CD4-positive, alpha-beta T cell treated with Interleukin-17A for 4 hours (primary cell): ENCODE measurements at places on chromosomes 5 and 9.

DNA sequence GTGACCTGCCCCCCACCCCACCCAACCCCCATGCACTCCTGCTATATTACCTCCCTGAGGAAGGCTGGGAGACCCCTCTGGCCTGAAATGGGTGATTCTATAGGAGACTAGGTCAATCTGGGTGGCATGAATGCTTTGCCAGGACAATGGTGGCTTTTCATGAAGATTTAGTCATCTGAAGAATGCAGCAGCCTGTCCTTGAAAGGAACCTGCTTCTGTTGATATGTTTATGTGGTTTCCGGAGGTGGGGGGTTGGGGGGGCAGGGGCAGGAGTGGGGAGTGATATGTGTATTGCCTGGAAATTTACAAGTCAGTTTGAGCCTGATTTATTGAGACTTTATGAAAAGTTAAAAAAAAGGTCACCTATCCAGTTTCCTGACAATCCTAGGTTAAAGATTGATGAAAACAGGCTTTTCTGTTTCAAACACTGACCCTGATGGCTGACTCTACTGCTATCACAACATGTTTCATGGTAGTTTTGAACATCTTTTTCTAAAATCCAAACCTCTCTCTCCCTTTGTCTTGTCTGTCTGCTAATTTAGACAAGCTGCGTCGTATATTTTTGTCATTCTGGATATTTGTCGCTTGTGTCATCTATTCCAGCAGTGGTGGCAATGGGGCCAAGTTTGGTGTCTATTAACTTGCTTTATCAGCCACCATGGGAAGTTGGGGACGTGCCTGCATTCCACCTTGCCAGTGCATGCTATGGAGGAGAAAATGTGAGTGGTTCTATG lies 153.7 kb upstream of the EGFLAM start:
- DNase-seq, result no peak

GRCh38 chr9:91160599-91161464 lies 200.9 kb downstream of the AUH start:
- no peak for DNase-seq

DNA sequence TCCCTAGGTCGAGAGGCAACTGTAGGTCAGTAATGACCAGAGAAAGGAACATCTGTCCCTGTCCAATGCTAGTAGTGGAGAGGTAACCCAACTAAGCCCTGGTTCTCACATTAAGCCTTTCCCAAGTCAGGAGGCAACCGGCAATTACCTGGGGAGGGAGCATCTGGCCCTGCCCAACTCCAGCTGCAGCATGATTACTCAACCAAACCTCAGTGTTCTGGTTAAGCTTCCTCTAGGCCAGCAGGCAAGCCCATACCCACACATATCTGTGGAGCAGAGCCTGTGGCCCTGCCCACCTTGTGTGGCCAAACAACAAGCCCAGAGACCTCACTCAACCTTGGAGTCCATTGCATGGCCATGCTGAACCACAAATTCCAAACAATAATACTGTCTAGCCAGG lies 220.8 kb upstream of the SLC24A2 start:
- DNase-seq, result no peak

DNA sequence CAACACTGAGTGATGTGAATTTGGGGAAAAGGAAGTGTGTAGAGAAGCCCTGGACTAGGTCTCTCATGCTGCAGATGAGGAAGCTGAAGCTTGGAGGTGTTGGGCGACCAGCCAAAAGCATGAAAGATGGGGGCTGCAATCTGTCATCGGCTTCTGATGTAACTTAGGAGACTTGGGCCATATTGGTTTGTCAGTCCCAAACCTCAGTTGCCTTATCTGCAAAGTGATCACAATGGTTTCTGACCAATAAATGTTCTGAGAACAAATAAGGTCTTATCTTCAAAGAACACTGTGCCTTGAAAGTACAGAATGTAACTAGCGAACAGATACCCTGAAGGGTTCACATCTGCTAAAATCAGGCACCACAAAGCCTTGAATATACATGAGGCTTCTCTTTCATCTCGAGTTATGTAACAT lies 198.4 kb upstream of the NR3C1 start:
- DNase-seq, result no peak

GRCh38 chr5:122638581-122638980 lies 136.3 kb upstream of the SNX2 start:
- no peak for DNase-seq

DNA sequence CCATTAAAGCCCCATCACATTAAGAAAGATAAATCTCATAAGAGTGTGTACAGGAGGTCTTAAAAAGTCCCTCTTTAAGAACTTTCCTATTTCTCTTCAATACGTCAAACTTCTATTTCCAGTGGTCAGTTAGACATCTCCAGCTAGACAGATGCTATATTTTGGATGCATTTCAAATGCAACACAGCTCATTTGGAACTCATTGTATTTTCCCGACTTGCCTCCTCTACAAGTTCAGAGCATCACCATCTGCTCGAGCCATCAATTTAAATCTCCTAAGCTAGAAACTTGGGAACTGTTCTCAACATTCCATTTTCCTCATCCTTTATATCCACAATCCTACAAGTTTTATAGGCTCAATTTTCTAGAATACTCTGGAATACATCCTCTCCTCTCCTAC lies 3.2 kb upstream of the UHRF2 start:
- DNase-seq, result no peak

DNA sequence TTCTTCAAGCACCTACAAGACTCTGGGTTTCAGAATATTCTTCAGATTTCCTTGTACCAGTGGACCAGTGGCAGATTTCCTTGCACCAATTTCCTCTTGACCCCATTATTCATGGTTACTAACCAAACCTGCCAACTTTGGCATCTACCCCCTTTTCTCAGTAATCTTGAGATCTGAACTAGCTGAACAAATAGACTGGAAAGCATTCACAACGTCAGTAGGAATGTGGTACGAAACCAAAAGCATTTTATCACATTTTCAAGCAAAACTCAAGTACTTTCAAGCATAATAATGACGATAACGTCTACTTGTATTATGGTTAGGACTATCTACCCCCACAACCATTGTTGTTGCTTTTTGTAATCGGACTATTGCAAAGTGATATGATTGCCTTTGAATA lies 1217.3 kb downstream of the PTPRD start:
- no peak for DNase-seq

DNA sequence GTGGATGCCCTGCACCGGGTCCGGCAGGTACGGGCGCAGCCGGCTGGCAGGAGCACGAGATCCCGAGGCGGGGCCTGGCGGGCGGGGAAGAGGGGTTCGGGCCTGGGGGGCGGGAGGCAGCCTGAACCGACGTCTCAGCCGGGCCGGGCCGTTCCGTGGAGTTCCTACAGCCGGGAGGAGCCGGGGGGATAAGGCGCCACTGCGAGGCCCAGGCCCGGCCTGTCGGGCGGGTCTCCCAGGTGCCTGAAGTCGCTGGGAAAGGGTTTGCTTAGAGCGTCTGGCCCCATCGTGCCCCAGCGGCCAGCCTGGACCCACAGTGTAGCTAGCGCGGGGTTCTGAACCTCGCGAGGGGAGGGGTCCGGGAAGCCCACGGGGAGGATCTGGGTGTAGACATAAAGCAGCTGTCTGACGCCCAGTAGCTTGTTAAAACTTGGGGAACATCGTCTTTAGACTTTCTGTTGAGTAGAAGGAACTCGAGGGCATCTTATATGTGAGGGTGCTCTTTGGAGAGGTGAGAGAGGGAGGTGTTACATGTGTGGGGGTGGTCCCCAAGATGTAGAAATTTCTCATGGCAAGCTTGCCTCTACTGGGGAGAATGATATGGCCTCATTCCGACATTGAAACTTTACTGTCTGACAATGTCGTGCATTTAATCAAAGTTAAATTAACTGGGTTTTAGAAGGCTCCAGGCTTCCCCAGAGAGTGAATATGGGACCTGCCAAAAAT lies 524 bp downstream of the FUBP3 start:
- DNase-seq, result no peak

GRCh38 chr9:18043978-18044377 lies 430.0 kb upstream of the ADAMTSL1 start:
- DNase-seq, result no peak

DNA sequence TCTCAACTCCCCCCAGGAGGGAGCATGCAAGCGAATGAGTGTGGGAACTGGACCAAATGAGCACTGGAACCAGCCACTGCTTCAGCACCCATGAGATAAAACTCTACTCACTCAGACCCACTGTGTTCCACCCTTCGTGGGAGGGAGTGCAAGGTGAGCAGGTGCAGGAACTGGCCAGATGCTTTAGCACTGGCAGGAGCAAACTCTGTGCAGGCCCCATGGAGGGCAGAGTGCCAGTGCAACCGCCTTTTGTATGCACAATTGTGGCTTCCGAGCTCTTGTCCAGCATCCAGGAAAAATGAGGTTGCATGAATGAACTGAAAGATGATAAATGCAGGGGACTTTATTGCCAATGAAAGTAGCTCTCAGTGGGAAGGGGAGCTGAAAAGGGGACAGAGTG lies 67.4 kb upstream of the CCDC112 start:
- DNase-seq, result no peak

GRCh38 chr5:152723482-152723881 lies 318.4 kb upstream of the NMUR2 start:
- DNase-seq, result no peak

DNA sequence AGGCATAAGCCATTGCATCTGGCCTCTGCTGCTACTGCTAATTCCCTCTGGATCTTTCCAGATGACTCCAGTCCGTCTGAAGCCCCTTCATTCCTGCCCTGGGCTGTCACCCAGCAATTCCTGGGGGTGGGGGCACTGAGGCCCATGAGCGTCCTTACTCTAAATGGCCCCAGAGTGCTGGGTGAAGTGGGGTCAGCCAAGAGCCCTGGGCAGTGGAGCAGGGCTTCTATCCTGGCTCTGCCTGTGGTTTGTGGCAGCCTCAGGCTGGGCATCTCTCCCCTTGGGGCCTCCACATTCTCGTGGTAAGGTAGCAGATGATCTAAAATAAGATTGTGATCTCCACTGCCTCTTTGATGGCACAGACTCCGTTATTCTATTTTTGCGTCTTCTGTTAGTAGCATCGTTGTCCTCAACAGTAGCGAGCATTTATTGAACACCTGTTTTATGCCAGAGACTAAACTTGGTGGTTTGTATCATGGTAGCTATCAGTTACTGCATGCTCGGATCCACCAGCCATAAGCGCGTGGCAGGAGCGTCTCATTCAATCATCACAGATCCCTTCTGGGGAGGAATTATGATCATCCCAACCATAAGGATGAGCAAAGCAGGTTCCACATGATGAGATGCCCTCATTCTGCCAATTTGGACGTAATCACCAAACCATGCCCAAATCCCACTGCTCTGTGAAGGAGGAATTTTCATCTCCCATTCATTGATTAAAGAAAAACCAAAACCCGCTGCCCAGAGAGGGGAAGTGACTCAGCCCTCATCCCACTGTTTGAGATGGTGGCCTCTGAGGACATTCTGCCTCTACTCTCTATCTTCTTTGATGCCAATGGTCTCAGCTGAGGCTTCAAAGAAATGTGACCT lies 21.9 kb upstream of the DUSP1 start:
- no peak for DNase-seq

GRCh38 chr5:151498395-151499155 lies 51.2 kb downstream of the SLC36A1 start:
- no peak for DNase-seq

DNA sequence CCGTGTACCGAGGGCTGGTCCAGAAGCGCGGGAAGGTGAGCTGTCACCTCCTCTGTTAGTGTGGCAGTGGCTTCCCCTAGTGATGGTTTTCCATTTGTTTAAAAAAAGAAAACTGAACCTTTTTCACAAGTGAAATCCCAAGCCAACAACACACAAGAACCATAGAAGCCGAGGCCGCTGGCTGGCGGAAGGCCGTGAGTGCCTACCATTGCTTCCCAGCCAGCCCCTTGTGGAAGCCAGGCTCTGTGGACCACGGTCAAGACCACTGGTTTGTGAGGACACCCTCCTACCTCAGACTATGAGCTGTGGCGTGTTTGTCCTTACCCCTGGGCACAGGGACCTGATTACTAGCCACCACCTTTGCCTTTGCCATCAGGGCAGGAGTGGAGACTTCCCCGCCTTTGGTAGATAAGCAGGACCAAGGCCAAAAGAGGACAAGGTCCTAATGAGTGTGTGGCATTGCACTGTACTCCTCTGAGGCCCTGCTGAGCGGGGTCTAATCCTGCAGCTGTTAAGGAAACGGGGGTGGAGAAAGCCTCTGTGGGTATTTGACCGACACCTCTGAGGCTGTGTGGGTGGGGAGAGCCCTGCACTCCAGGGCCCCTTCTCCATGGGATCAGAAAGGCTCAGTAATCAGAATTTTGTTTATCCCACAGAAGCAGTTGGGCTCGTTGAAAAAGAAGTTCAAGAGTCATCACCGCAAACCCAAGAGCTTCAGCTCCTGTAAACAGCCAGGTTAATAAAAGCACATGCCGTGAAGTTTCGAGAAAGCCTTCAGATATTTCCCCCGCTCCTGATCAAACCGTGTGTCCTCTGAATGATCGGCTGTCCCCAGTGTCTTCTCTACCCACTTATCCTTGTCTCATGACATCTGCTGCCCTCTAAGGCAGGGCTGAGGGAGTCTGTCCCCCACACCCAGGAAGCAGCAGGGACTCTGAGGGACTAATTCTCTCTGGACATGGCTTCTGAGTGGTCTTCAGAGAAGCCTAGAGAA lies 4.3 kb downstream of the SURF2 start:
- no peak for DNase-seq

DNA sequence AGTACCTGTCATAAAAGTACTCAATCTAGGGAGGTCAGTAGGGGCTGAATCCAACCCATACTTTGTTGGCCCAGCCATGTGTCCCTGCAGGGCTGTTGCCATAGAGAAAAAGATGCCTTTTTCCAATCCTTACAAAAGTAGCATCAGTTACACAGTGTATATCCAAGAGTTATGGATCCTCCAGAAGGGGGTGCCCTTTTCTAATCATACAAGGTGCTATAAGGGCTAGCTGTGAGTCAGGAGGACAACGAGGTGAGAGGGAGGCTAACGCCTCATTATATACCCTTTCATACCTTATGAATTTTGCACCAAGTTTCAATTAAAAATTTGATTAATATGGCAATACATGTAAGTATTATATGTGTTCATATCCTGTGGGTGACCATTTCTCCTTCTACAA lies 4.8 kb downstream of the KIAA0825 start:
- peak; percentile 4 for DNase-seq
